ENCODE measurements at places on chromosomes 2 and 18.

DNA sequence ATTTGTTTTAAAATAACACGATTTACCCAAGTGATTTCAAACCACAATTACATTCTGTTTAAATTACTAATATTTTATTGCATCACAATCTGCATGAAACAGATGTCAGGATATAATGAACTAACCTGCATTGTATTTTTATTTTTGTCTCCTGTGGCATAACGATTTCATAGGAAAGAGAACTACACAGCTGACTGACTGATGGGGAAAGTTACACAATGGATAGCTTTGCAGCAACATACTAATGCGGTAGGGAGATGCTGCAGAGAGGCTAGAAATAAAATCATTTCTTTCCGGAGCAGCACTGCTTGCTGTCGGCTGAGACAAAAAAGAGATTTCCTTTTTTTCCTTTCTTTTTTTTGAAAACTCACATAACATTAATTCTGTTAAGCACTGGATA is 36.9 kb downstream of the SCN1A start:
- no peak for DNase-seq

- no peak for DNase-seq
Measured at GRCh38 chr2:140775411-140775810, 1355.4 kb downstream of the LRP1B start.

- no peak for DNase-seq
Measured at GRCh38 chr2:99775585-99775984, 285.8 kb upstream of the REV1 start.

GRCh38 chr2:224885836-224886547 is 156.3 kb downstream of the DOCK10 start:
- peak; percentile 63 for DNase-seq

- DNase-seq: no peak
Measured at GRCh38 chr2:214069254-214069653, 341.6 kb upstream of the VWC2L start.

DNA sequence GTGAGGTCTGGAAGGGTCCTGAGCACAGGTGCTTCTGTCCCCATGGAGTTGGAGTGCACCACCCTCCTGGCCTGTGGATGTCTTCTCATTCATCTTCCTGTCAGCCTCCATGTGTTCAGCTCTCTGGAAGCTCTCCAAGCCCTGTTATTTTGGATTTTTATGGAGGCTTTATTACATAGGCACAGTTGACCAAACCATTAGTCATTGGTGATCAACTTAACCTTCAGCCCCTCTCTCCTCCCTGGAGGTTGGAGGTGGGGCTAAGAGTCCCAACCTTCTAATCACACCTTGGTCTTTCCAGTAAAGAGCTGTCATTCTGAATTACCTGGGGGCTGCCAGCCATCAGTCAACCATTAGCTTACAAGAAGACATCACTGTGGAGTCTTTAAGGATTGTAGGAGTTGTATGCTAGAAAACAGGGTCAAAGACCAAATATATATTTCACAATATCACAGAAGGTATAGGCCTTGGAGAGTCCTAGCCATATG is 7.5 kb upstream of the MCFD2 start:
- DNase-seq: no peak

DNA sequence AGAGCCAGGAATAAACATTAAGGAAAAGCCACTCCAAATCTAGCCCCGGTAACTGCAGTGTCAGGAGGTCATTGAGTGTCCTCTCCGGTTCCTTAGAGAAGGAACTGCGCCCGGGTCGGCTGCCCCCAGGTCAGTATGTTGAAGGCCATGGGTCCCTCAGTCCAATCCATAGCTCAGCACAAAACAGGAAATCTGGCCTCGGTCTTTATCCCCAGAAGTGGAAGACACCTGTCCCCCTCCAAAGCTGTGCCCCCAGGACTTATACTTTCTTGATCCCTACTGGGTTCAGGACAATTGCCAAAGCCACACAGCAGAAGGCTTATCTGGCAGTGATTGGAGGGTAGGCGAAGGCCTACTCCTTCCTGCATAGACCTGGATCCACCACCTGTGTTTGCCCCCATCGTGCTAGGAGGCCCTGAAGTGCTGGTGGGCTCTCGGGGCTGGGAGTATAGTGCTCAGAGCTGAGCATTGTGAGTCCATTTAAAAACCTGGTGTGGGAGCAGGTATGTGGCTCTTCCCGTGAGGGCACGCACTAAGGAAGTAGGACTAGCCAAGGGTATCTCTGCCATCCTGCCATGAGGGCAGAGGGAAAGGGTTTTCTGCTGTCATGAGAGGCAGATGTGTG is 178.6 kb downstream of the SEPTIN10 start:
- no peak for DNase-seq

- DNase-seq: no peak
Measured at GRCh38 chr18:46242183-46242582, 138.0 kb downstream of the HAUS1 start.

DNA sequence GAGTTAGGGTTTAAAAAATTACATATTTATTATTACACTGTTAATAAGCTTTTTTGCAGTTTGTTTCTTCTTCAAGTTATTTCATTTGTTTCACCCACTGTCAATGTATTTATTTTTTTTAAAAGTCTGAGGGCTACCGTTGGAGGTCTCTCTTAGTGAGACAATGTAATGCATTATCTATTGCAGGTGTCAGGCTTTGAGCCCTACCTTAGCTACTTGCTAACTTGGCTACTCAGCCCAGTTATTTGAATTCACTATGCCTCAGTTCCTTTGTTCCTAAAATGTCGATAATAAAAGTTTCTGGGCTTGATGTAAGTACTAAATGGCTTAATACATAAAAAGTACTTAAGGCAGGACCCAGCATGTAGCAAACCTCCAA is 458 bp upstream of the TFPI start:
- DNase-seq: no peak

GRCh38 chr2:36397728-36398413 is 42.3 kb downstream of the CRIM1 start:
- DNase-seq: no peak

- DNase-seq: no peak
Measured at GRCh38 chr2:16654833-16655444, 10.7 kb downstream of the CYRIA start.

GRCh38 chr2:45466053-45466452 is 145.0 kb downstream of the SRBD1 start:
- no peak for DNase-seq

- DNase-seq: no peak
Measured at GRCh38 chr2:42192652-42193566, 23.8 kb downstream of the EML4 start.

GRCh38 chr18:31268985-31269406 is 49.0 kb upstream of the DSG1 start:
- DNase-seq: no peak

DNA sequence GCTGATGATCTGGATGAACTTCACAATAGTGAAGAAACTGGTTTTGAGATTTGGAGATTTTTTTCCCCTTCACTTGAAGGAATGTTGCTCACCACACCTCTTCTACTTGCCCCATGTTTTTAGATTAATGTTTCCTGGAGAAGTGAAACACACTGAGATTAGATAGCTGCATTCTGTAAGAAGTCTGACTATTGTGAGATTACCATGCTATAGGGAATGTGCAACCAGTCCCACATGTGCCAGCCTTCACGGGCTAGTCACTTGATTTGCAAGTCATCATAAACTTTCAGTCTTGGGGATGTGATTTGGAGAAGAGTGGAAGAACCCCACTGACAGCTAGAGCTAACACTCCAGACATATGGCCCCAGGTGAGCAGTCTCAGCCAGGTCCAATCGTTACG is 7.4 kb upstream of the CCNYL1 start:
- no peak for DNase-seq

DNA sequence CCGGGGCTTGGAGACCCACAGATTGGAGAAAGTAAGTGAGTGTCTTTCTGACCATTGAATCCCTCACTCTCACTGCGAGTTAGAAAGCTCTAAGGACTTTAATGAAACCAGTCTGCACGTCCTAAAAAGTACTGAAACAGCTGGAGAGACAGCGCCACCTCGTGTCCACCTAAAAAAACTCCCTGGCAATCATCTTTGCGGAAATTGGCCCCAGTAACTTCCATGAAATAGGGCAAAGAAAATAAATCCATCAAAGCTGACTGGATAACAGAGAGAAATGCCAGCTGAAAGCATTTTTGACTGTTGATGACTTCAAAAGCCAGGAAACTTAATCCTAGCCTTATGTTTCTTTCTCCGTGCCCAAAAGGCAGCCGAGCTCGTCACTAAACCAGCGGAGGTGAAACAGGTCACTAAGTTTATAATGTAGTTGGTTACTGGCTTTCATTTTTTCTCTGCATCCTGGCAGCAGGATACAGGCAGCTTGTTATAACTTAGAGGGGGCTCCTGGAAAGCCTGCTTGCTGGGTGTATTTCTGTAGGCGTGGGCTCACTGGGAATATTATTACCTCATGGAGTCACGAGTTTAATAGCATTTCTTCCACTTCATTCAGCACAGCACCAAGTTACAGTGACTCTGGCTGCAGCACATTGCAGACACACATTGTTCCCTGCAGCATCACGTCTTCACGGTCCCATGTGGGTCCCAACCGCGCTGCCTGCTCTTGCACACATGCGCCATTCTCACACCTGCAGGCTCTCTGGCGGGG is 266.5 kb downstream of the HRH4 start:
- DNase-seq: no peak

DNA sequence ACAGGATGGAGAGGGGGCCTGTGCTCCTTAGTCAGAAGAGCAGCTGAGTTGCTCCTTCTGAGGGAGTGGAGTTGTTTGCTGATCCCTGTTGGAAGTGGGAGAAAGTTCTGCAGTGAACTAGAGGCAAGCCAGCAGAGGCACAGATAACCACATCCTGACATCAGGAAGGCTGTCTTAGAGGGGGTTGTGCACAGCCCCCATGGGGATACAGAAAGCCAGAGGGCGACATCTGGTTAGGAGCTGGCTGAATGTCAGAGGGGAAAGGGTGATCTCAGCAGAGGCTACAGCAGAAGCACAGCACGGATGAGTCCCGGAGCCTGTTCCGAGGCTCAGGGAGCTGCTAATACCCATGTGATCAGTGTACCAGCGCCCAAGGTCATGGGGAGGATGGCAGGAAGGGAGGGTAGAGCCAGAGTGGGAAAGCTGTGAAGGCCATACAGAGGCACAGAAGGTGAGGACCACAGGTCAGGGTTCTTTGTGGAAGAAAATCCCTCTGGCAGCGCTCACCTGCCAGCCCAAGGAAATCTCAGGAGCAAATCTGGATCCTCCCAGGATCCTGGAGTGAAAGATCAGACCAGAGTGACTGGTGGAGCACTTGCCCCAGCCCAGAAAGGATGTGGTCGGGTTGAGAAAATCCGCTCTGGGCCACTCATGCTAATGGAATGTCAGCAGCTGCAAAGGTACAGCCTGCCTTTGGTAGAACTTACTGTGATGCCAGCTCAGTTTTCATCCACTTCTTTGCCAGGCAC is 111.8 kb downstream of the STPG4 start:
- no peak for DNase-seq

- DNase-seq: no peak
Measured at GRCh38 chr2:159811232-159811631, 13.2 kb upstream of the CD302 start.

DNA sequence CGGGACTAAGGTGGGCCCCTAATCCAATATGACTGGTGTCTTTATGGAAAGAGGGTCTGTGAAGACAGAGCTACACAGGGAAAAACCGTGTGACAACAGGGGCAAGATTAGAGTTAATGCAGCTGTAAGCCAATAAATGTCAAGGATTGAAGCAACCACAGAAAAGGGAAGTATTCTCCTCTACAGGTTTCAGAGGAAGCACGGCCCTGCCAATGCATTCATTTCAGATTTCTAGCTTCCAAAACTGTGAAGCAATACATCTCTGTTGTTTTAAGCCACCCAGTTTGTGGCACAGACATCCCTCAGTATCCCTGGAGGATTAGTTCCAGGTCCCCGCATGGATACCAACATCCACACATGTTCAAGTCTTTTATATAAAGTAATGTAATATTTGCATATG is 48.8 kb downstream of the SPP2 start:
- no peak for DNase-seq

GRCh38 chr18:63363951-63364350 is 3.1 kb downstream of the KDSR start:
- DNase-seq: no peak

GRCh38 chr2:219521066-219521880 is 7.0 kb downstream of the ASIC4 start:
- DNase-seq: no peak

- DNase-seq: no peak
Measured at GRCh38 chr18:74289137-74289536, 2.6 kb downstream of the CYB5A start.

GRCh38 chr2:177314722-177315264 is 50.3 kb upstream of the NFE2L2 start:
- no peak for DNase-seq

DNA sequence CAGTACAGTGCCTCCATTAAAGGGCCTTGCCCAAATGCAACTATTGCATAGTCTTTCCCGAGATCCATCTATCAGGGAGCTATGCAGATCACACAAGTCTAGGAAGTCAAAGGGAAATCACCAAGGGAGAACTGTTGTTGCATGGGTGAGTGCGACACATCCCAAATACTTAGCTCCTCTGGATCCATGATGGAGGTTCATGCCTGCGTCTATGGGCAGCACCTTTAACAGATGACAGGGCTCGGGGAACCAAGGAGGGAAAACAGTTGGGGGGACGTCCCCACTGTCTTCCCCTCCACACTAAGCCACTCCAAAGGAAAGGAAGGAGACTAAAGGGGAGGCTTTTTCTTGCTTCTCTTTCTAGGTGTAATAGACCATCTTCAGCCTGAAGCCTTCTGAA is 552.8 kb upstream of the PKDCC start:
- DNase-seq: no peak

DNA sequence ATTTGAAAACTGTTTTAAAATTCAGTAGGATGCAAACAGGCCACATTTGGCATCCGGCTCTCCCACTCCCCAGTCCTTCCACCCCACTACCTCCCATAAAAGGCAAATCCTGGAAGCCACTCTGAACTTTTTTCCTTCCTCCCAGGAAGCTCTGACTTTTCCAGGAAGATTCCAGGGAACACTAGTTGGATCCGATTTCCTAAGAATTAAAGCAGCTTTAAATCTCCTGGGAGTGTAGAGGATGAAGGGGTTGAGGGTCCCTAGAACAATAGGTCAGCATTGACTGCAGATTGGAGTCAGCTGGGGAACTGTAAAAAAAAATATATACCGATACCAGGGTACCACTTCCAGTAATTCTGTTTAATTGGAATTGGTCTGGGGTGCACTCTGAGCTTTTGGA is 76.9 kb downstream of the CRIM1 start:
- no peak for DNase-seq

DNA sequence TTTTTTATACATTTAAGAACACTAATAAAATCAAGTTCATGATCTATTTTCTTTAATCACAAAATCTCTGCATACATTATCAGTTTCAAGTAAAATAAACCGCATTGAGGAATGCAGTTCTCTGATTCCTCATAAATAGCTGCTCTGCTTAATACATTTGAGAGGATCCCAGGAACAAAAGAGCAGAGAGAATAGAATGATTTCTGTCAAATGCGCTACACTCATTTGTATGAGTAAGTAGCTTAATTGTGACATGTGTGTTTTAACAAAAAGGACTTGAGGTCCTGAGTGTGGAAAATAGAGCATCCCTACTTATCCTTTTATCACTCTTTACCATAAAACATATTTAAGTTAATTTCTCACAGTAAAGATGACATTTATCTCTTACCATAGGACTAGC is 134.0 kb downstream of the PID1 start:
- DNase-seq: no peak

- DNase-seq: no peak
Measured at GRCh38 chr2:153091344-153091743, 372.9 kb downstream of the ARL6IP6 start.

- no peak for DNase-seq
Measured at GRCh38 chr18:62498616-62499262, 24.1 kb upstream of the ZCCHC2 start.

All from SIG-M5 (cell line).